Stimulated activated CD4-positive, alpha-beta T cell treated with anti-CD3 and anti-CD28 coated beads, TNF-alpha, amount 100 ng/mL, for 4 hours (primary cell): ENCODE measurements at places on chromosomes 1 and 21.

- no peak for DNase-seq
These were observed 2.0 kb upstream of the CCDC28B start for GRCh38 chr1:32198237-32199042.

DNA sequence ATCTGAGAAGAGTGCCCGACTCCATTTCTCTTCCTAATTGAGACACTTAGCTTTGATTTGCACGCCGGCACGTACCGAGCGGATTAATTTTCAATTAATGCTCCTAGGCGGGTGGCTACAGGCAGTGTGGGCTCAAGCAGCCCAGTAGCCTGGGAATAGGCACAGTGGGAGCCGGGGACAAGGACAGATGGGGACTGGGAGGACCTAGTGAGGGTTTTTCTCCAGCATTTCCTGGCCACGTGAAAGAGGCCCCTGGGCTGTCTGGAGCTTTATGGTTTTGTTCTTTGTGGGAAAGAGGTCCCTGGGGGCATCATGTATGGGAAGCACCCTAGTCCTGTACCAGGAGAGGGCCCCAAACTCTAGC lies 78.6 kb upstream of the CSF3R start:
- no peak for DNase-seq

DNA sequence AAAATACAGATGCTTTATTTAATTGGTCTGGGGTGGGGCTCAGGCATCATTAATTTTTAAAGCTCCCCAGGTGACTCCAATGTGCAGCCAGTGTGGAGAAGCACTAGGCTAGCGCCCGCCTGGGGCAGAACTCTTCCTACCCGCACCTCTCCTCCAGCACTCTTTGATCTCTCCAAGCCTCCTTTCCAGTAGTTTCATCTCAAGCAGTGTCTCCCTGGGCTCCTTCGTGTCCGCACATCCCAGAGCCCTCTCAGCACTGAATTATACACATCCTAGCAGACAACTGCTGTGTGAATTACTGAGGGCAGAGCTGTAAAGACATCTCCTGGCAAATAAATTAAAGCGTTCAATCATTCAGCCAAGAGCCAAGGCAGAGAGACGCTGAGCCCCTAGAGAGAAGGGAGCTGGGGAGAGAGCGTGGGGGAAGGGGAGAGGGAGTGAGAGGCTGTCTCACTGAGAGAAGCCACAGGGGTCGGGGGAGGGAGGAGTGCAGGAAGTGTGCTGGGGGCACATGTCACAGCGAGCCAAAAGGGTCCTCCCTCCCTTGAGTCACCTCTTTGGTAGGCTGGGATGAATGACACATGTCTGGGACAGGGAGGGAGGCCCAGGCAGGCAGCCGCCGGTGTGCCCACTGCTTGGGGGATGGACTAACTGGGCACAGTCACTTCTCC lies 21.0 kb upstream of the PARP1 start:
- no peak for DNase-seq

GRCh38 chr21:44732263-44732662 lies 20.9 kb upstream of the TSPEAR start:
- no peak for DNase-seq

DNA sequence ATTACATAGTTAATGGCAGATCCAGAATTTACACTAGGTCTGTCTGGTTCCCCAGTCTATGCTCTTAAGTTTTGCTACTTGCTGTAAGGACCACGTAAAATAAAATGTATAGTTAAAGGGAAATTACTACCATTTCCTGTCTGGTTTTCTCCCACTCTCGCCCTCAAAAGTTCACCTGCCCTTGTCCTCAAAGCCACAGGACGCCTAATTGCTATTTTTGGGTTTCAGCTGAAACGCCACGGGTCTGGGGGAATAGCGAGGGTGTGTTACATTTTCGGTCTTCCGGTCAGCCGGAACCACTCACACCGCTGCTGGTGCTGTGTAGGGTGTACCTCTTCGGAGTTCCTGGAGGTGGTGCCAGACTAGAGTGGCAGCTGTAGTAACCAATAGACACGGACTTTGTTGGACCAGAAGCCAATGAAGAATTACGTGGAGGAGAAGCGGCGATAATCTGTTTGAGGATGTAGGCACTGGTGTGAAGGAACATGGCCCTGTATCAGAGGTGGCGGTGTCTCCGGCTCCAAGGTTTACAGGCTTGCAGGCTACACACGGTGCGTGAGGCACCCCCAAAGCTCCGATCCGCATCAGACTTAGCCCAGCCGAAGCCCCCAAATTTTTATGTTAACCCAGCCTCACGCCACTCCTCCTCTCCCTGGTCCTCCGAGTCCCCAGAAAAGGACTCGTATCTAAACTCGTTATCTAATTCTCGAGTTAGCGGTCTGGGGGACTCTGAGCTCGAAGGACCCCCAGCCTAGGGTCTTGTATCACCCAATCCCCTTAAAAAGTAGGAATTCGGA lies at the start of gene TARS2:
Gene TARS2, plus strand, starts transcription at position 454 of the 797 bp plus-strand sequence. Its CDS starts 32 bp downstream, at position 486.
- DNase-seq, result peak; percentile 91

- no peak for DNase-seq
These were observed 188.5 kb downstream of the TGFBR3 start for GRCh38 chr1:91697416-91697815.

DNA sequence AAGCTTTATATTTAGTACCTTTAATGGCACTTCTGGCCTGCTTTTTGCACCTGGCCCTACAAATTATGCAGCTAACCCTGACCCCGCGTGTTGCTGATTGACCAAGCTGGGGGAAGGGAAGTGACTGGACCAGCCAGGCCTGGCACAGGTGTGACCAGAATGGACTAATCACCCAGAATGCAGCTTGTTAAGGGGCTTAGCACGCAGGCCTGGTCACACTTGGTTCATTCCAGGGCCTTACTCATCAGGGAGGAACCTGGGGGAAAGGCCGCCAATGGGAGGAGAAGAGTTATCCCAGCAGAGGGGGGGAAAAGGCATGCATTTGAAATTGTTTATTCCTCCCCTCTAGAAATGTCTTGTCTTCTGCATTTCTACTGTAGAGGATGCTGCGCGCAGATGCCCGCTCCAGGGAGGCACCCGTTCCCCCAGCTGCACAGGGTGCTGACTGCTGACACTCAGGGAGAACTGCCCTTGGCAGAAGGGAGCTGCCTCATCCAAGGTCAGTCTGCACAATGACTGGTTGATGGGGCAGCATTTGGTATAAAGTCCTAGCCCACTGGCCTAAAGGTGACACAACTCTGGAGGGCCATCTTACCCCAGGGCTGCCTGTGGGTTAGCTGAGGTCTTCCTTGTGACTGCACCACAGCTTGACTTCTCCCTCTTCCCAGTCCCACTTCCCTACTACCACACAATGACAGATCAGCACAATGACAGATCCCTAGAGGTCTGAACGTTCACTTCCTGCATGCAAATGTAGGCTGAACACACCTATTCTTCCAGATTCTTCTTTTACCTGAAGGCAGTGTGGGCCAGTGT lies 29.0 kb downstream of the DHCR24 start:
- DNase-seq, result no peak

GRCh38 chr1:156797212-156797871 lies 19.3 kb downstream of the SH2D2A start:
- DNase-seq, result peak; percentile 34

- no peak for DNase-seq
These were observed 463.2 kb upstream of the RUNX1 start for GRCh38 chr21:35512346-35512745.

DNA sequence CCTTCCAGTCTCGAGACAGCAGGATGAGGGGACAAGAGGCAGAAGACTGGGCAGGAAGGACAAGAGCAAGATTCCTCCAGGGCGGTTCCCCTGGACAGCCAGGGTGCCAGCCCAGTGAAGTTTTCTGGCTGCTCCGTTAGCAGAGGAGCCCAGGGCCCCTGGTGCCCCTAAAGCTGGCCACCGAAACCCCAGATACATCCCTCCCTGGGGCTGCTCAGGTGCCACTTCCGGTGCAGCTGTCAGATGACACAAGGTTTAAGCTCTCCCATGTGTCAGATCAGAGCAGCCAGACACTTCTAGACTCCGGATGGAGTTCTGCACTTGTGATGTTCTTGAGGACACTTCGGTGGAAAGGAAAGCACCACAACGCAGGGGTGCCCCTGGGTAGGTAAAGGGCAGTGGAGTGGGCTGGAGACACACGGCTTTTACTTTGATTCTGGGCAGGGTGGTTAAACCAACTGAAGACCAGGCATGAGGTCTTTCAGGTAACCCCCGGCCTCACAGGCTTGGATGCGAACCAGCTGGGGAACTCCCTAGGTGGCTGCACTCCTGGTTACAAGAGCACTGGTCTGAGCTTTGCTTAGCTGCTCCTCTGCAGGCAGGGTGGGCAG lies 85.7 kb downstream of the ITPKB start:
- DNase-seq, result no peak

GRCh38 chr1:86541859-86542258 lies 5.0 kb upstream of the CLCA4 start:
- DNase-seq, result no peak

DNA sequence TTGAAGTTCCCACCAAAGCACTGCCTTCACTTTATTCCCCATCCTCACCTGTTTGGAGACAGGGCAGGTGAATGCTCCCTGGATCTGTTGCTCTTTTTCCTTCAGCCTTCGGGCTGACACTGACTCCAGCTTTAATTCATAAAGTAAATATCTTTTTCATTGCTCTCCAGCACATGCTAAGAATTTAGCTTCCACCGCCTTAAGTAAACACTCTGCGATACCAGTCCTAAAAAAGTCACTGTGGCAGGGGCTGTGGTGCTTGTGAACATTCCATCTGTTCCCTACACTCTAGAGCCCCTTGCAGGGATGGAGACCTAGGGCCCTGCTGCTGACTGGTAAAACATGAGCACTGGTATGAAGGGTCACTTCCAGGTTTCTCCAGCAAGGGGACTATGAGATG lies 896 bp upstream of the PLA2G2A start:
- no peak for DNase-seq

GRCh38 chr1:116401646-116402176 lies 28.7 kb downstream of the ATP1A1 start:
- no peak for DNase-seq

DNA sequence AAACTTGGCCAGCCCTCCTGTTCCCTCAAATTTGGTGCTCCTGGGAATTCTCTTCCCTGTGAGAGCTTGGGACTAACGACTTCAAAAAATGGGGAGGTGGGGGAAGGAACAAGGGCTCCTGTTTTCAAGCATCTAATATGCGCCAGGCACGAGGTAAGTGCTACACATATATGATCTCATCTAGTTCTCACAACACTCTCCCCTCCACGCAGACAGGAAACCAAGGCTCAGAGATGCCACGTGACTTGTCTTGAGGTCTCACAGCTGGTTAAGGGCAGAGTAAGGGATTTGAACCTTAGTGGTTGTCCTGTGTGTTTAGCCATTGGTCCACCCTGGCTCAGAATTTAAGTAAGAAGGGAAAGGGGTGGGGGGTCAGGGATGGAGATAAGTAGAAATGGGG lies 125.9 kb downstream of the DMRTB1 start:
- DNase-seq, result no peak

GRCh38 chr1:64848803-64849202 lies 103.9 kb downstream of the RAVER2 start:
- no peak for DNase-seq

GRCh38 chr1:180027949-180028445 lies 73.4 kb downstream of the CEP350 start:
- DNase-seq, result no peak

GRCh38 chr1:66940981-66941380 lies 16.2 kb downstream of the MIER1 start:
- no peak for DNase-seq

GRCh38 chr21:39842741-39843459 lies 24.3 kb upstream of the PCP4 start:
- DNase-seq, result no peak

DNA sequence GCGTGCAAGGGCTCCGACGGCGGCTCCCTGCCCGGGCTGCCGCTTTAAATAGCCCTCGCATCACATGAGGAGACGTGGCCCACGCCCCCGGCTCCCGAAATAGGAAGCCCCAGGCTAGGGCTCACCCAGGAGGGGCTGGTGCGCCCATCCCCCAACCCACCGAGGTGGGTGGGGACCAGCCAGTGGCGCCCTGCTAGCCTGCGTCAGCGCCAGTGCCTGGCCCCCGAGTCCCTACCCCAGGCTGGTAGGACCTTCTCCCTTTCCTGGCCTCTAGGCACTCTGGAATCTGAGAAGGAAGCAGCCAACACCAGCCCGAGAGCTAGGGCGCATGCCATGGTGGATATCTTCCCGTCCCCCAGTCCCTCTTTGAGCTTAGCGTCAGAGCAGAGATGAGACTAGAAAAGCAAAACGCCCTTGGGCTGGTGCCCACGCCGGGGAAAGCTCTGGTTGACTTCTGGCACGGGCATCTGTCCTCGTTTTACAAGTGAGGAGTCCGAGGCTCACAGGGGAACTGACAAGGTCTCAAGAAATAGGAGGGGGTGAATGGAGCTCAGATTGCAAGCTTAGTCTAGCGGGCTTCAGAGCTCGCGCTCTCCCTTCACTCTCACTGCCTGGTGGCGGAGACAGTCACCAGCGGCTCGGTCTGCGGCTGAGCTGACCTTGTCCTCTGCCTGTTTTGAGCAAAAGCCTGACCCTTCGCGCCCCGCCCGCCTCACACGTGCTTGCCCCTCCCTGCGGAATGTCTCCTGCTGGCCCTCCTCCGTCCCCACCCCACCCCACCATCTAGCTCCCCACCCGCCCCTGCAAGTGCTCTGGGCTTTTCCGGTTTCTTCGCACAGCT lies at the start of gene FABP3:
Gene FABP3, minus strand, starts transcription at position 21 of the 841 bp plus-strand sequence. CDS start 62 bp downstream, outside the sequence.
- no peak for DNase-seq

GRCh38 chr1:225461533-225462428 lies 33.9 kb upstream of the LBR start:
- no peak for DNase-seq

GRCh38 chr1:245549996-245550719 lies 395.4 kb downstream of the KIF26B start:
- DNase-seq, result no peak

- no peak for DNase-seq
These were observed 24.8 kb upstream of the C1orf159 start for GRCh38 chr1:1140673-1141072.

GRCh38 chr1:229596925-229597699 lies 28.8 kb downstream of the TAF5L start:
- no peak for DNase-seq

GRCh38 chr1:37474697-37475379 lies 458 bp downstream of the ZC3H12A start:
- no peak for DNase-seq

- no peak for DNase-seq
These were observed 33.3 kb upstream of the IRF2BP2 start for GRCh38 chr1:234643111-234643849.

DNA sequence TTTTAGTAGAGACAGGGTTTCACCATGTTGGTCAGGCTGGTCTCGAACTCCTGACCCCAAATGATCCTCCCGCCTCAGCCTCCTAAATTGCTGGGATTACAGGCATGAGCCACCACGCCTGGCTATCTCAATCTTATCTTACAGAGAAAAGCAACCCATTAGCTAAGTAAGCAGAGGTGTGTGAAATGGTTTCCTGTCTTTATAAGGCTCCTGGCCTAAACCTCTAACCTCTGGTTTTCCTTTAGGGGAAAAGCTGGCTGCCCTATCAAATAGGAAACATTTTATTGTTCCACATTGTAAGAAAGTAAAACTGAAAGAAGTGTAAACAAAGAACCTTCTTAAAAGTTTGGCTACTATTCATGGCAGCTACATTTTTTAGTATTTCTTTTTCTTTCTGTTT lies 78.3 kb upstream of the MORC3 start:
- no peak for DNase-seq

GRCh38 chr1:200153277-200154055 lies 126.0 kb downstream of the NR5A2 start:
- DNase-seq, result peak; percentile 5

GRCh38 chr21:37367703-37368540 lies 1.3 kb downstream of the DYRK1A start:
- peak; percentile 12 for DNase-seq
